ENCODE measurements at places on chromosomes 2 and 18.

DNA sequence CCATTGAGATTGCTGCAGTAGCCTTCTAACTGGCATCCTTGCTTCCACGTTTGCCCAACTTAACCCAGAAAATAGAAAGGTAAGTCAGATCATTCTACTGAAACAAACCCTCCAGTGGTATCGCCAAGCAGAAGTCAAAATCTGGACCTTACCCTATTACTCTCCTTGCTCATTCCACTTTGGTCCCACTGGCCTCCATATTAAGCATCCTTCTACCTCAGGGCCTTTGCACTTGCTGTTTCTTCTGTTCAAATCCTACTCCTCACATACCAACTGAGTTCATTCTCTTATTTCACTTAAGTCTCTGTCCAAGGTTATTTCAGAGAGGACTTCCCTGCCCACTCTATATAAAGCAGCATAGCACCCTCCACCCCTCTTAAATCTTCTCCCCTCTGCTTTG lies 84.5 kb downstream of the SPRED2 start:
- DNase-seq, result no peak

DNA sequence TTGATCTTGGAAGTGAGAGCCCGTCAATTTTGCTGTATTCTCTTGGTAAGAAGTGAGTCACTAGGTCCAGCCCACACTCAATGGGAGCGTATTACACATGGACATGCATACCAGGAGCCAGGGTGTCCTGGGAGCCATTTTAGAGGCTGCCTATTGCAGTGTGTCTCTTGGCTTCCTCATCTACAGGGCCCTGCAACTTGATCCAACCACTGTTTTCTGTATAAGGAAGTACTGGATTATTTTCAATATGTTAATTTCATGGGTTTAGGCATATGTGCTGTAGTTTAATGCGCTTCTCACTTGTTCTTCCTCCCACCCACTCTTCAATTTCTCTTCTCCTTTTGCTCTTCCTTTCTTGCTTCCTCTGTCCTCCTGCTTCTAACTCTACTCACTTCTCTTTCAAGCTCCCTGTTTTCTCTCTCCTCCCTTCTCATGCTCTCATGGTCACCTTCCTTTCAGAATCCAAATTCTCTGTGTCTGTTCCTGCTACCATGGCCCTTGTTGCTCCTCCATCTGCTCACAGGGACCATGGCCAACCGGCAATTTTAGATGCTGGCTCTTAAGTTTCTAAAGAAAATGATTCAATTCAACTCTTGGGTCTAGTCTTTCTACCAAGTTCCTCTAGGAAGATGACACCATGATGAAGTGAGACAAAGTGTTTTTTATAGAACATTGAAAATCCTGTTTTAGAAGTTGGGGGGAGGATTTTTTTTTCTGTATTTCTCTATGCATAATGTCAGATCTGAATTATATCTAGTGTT lies 152.0 kb upstream of the ZEB2 start:
- DNase-seq, result no peak

DNA sequence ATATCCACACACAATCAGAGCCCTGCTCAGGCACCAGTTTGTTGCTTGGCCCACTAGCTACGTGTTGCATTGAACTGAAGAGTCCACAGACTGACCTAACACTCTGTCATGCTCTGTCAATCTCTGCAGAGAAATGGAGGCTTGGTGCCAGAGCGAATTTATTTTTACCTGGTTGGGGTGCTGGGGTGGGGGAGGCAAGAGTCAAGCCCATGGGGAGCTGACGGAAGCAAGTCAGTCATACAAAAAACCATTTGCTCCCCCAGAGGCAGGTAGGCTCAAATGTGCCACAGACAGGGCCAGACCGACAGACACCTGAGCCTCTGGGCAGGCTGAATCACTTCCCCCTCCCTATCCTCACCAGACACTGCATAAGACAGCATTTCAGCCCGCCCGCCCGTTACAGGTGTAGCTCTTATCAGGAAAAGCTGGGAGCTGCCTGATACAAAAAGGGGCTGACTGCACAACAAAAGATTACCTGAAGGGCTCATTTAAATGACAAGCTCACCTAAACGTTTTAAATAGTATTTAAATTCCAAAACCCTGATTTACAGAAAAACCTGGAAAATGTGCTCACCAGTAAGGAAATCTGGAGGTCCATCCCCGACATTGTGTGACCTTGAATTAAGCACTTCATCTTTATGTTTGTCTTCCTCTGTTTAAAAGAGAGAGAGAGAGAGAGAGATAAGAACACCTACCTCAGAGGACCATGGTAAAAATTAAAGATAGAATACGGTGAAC lies 2.1 kb upstream of the PCBP1 start:
- DNase-seq, result peak; percentile 51

- no peak for DNase-seq
Observed at GRCh38 chr18:24465486-24465885, 5.0 kb downstream of the HRH4 start.

DNA sequence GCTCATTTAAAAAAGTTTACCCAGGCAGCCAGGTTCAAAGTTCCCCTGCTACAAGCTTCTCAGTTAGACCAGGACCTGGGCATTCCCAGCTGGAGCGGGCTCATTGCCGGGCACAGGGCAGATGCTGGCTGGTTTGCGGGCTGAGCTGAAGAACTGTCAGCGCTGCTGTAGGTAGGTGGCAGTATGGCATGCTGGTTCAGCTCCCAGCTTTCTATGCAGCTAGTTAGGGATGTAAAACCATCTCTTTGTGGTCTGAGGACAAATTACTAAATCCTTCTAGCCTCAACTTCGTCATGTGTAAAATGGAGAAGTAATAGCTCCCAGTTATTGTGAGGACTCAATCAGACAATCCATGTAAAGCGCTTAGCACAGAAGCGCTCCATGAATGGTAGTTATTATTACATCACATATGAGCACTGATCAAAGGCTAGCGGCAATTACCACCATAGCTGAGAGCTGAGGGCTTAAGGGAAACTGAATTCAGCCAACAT lies 2.4 kb upstream of the LDLRAD4 start:
- DNase-seq, result peak; percentile 29

DNA sequence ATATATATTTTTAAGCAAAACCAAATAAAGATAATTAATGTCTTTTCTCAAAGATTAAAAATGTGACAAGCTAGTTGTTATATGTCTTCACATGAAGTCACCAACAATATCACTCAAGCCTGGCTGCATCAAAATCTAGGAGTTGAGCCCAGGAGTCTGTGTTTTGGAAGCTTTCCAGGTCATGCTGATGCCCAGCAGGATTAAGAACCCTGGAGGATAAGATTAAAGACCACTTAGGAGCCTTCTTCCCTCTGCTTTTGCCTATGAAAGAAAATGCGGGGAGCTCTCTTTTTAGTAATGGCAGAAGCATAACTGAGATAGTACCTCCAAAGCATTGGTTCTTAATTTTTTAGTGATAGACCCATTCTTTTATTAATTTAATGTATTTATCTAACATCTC lies 157.4 kb downstream of the ASXL3 start:
- DNase-seq, result no peak

DNA sequence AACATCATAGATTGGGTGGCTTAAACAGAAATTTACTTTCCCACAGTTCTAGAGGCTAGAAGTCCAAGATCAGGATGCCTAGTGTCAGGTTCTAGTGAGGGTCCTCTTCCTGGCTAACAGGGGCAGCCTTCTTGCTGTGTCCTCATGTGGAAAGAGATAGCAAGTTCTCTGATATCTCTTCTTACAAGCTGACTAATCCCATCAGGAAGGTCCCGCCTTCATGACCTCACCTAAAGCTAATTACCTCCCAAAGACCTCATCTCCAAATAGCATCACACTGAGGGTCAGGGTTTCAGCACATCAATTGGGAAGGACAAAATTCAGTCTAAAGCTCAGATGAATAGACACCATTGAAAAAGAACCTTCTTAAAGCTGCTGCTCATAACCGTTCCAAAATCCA lies 22.9 kb downstream of the ACVR1 start:
- no peak for DNase-seq

DNA sequence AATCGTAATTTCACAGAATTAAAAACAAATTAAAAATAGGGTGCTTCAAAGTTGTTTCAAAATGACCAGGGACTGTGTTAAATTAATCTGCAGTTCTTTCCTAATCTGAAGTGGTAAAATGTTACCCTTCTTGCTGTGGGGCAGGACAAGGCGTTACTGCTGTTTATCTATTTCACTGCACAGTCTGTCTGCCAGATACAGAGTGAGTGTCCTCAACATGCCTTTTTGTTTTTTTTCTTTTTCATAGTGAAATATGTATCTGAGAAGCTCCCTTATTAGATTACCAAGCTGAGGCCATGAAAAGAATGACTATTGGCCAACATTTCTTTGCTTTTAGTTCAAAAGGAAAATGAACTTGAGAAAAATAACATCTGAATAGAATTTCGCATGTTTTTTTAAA lies 38.0 kb downstream of the KCTD1 start:
- no peak for DNase-seq

DNA sequence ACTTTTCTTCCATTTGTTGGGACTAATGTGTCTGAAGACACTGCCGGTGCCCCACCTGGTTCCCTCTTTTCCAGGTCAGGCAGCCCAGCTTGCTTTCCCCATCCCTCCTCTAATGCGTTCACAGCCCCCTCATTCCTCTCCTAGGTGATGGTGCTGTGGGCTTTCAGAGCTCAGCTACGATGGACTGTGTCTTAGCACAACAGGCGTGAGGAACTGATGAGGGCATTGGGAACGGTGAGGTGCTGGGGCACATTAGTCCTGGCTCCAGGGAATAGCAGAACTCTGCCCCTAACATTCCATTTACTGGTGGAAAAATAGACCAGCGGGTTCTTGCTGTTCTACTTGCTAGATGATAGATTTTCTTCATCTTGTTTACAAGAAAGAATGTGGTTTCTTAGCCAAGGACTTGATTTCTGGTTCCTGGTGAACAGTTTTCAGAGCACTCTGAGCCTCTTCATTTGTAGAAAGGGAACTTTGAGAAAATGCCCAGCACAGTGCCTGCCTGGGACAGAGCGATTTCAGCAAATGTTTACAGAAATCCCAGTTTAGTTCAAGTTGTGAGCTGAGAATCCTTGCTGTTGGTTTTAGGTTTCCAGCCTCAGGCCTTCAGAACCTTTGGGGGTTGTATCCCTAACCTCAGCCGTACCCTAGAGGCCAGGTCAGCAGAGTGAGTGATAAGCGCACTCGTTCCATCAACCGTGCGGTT lies 42.5 kb downstream of the LDLRAD4 start:
- no peak for DNase-seq

DNA sequence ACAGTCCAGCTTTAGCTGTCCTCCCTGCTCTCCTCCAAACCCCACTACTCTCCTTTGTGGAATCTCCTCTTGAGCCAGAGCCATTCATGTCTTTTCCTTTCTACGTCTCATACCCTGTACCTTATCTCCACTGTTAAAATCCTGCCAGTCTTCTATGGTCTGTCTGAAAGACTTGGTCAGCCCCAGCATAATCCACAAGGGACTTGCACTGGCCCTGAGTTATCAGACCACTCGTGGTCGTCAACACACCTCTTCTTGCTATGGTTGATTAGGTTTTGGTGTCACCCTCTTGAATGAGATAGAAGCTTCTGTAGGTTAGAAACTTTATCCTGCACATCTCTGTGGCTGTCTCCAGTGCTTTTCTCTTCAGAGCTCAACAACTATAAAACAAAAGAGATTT lies 56.8 kb downstream of the MYO1B start:
- DNase-seq, result no peak

Data from T-helper 1 cell (primary cell).